Muscle of leg (tissue), 16 donors: ENCODE measurements at places on chromosomes 7 and 10. TPM values are rescaled to one million over a fixed set of nuclear protein-coding genes. Genes with fewer than 3 reads are reported as not detected.

- DNase-seq = peak; percentile 67
Observed at GRCh38 chr7:51344406-51345138, 28.0 kb upstream of the COBL start.

GRCh38 chr7:45246339-45246738, 88.7 kb downstream of the RAMP3 start:
- DNase-seq = no peak

DNA sequence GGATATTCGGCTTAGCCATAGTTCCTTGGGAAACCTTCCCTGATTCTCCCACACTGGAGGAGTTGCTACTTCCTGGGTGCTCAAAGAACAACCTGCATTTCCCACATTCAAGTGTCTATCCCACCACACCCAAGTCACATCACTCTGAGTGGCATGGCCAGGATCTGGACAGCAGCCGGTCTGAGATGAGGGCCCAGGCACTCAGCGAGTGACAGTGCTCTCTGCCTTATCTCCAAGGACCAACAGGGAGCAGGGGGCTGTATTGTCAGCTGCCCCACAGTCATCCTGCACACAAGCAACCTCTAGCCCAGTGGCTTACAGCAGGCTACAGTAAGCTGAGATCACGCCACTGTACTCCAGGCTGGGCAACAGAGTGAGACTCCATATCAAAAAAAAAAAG, 16.1 kb upstream of the SLC18A3 start:
- DNase-seq = no peak

DNA sequence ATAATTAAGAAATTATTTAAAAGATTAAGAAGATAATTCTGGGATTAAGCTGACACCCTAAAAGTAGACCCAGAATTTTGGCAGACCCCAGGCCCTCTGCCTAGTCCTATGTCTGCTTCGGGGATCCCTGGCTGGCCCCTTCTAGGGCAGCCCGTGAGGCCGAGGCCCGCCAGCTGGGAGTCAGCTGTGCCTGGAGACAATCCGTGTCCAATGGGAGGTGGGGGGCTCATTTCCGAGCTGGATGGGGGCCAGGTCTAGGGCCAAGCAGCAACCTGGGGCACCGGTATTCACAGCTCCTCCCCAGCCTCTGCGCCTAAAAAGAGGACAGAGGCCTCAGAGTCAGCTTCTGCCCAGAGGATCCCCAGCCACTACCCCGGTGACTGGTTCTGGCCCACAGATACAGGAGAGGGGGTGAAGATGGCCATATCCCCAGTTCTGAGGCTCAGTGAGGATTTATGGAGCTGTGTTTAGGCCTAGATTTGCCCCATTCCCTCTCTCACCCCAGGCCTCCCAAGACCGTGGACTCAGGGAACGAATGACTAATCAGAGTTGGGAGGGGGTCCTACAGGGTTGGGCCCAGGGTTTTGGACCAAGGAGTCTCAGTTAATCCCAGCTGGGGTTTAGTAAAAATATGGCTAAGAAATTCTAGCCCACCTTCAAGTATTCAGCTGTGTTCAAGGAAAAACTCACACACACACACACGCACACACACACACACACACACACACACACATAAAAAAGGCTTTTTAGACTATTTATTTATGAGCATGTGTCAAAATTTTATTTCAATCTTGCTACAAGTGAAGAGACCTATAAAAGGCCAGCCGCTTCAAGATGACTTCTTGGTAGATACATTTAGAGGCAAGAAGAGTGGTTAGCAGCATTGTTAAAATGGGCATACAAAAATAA, 37.4 kb upstream of the LBX1 start:
- no peak for DNase-seq

DKK1 gene
- total RNA-seq = 0.84 TPM

PODXL gene
- 35.5 TPM for total RNA-seq

DNA sequence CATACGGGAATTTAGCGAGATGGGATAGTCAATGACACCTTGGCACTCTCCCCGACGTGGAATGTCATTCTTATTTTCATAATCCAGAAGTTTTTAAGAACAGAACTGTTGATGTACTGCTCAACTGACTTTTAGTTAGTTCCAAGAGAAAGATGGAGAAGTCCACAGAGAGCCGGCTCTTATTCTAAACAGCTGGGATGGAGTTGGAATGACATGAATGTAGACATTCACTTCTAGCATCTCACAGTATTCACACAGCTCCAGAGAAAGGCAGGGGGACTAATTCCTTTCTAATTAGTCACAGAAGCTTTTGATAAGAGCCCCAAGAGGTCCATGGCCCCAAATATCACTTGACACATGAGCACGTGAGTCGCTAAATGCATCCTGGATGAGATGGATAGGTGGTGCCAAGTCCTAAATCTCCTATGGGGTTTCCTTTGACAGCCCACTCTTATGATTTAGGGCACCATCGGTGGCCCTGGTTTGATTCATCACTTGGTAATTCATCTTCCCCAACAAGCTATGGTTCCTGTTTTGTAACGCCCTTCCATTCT, 420.3 kb upstream of the AUTS2 start:
- peak; percentile 74 for DNase-seq

DNA sequence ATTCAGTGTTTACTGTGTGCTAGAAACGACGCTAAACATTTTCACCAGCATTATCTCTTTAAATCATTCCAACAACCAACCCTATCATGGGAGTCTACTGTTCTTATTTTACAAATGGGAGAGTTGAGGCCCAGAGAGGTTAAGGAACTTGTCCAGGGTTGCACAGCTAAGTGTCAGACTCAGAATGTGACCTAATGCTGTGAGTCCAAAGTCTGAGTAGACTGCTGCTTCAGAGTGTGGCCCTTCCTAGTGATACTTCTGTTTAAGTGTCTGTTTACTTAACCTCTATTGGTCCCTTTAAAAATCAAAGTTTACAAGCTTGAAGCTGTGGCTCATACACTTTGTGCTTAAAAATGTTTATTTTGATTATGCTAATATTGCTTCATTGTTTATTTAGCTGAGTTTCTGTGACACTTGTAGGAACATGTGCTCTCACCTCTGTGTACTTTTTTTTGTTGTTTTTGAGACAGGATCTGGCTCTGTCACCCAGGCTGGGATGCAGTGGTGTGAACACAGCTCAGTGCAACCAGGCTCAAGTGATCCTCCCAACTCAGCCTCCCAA, 84.4 kb upstream of the SYPL1 start:
- no peak for DNase-seq

- DNase-seq = no peak
Observed at GRCh38 chr7:142024547-142024946, 28.9 kb downstream of the MGAM start.

DNA sequence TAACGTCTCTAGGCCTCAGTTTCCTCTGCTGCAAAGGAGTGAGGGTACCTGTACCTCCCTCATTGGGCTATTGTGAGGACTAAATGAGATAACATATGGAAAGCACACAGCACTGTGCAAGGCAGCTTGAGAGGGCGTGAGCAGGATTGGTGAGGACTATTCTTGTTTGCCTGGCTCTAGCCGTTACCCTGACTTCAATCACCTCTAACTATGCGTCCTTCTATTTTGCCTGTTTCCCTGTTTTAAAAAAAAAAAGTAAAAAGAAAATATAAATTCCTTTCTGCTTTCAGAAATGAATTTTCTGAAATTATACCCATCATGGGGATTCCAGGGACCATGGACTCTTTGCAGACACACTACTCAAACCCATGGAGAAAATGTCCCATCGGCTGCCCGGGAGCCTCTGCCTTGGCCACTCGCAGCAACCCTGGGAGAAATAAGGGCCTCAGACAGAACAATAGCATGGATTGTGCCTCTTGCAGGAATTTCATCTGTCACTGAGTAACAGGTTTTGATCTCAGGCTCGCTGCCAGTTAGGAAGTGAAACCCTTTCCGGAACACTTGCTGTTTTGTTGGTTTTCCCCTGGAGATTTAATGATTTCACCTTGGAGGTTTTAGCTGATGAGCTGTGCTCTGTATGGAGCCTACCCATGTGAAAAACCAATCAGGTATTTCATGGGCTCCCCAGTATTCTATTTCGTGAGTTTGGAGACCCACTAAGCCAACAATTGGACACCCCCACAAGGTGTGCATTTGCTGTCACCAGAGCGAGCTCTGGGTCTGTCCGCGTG, 55.6 kb downstream of the STEAP1B start:
- peak; percentile 68 for DNase-seq

GRCh38 chr10:5293691-5294550, 70.8 kb upstream of the UCN3 start:
- DNase-seq = peak; percentile 14

DNA sequence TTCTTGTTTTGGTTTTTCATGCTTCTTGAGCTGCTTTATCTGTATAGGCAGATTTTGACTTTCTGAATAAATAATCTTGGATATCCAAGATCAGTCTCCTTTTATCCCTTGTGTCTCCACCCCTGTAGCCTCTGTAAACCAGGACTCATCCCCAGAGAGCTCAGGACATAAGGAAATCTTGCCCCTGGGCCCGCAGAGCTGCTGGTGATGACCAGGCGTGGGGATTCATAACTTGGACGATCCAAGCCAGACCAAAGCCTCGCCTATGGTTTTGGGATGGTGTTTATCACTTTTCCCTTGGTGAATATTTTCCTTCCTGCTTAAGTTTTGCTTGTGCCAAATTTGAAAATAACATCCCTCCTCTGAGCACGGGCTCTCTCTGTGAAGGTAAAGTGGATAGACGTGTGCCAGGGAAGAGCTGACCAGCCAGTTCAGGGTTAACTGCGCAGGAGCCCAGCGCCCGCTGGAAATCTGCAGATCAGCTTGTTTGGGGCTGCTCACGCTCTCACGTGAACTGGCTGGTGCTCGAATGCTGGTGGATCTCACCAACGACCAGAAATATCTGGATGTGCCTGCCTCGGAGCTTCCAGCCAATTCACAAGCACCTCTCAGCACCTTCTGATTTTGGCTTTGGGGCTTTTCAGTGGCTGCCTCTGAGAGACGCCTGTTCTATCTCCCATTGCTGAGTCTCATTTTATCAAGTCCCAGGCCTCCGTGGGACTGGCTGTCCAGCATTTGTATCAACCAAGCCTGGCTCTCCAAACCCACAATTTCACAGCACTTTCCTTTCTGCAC, 132.1 kb upstream of the BTBD16 start:
- DNase-seq = peak; percentile 25

BTBD16 gene
- 0.27 TPM for total RNA-seq

- DNase-seq = no peak
Observed at GRCh38 chr7:48515171-48515570, 343.9 kb downstream of the ABCA13 start.

DNA sequence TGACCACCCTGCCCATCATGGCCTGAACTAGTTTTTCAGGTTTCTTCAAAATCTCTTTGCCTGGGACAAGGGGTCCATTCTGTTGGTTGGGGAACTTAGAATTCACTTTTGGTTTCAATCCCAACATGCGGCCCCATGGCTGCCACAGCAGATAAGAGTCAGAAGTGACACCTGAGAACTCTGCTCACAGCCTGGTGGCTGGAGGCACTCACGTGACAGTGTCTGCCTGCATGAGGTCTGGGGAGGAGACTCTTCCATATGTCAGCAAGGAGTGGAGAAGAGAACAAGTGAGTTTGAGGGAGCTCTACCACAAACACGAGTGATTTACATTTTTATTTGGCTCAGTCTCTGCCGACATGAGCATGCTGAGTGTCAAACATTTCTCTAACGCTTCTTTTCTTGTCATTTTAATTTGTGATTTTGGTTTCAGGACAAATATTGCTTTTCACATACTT, 370.4 kb downstream of the TNS3 start:
- DNase-seq = no peak

PKD1L1 gene
- total RNA-seq = 0.49 TPM

SEMA4G gene
- total RNA-seq = 1.2 TPM
